ENCODE measurements at places on chromosomes 6 and 20.
A peak's percentile ranks its signal among the peaks of the same experiment; 100 is the strongest.

GRCh38 chr6:137365707-137366437, 128.3 kb downstream of the OLIG3 start:
- DNase-seq: no peak

- no peak for DNase-seq
These were observed 124.3 kb upstream of the TSHZ2 start for GRCh38 chr20:52847731-52848359.

DNA sequence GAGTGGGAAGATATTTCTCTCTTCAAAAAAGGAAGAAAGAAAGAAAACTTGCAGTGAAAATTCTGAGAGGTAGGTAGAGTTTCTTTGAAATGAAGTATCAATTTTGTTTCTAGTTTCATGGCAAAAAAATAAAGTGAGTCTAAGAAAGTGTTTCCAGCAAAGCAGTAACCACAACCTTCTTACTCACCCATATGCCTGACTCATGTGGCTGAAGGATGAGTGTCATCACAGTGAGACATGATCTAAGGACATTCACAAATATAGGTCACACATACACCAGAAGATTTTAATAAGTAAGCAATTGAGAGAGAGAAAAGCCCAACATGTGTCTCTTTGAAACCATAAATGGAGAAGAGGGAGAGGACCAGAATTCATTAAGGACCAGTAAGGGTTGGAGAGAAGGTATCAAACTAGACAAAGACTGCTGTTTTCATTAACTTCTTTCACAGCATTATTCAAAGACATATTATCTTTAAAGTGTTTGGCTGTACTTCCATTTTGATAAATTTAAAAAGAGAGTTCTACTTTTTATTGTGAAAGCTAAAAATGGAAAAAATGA, 169.5 kb downstream of the FRK start:
- no peak for DNase-seq

DNA sequence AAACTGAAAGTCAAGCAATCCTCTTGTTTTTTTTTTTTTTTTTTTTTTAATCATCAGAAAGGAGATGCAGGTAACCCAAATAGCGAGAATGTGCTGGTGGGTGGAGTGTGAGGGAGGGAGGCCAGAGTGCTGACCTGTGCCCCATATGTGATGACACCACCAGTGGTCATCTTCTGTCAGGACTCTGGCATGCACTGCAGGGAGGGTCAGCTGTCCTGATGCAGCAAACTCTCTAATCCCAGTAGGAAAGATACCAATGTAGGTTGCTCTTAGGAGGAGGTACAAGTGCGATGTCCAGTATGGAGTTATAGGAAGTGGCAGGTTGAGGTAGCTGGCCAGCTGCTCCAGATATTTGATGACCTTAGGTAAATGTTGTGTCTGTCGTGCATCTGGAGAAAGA, 2.8 kb upstream of the CST4 start:
- DNase-seq: no peak

DNA sequence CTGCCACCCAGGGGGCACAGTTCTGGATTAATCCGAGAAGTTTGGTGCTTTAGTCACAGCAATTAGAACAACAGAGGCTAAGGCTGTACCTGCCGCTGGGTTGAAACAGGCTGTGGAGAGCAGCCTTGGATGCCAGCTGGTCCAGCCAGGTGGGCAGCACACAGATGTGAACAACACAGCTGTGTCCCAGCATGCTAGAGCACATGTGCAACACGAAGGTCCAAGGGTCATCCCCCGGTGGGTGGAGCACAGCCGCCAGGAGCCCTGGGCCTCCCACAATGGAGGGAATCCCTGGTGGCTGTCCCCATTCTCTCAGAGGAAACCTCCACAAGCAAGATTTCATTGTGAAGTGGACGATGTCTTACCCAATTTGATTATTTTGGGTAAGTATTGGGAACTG, 99.2 kb upstream of the SYNDIG1 start:
- no peak for DNase-seq

- DNase-seq: no peak
These were observed 34.0 kb downstream of the BPIFB4 start for GRCh38 chr20:33113387-33113908.

GRCh38 chr20:36736451-36737182, 9.3 kb downstream of the NDRG3 start:
- DNase-seq: no peak

DNA sequence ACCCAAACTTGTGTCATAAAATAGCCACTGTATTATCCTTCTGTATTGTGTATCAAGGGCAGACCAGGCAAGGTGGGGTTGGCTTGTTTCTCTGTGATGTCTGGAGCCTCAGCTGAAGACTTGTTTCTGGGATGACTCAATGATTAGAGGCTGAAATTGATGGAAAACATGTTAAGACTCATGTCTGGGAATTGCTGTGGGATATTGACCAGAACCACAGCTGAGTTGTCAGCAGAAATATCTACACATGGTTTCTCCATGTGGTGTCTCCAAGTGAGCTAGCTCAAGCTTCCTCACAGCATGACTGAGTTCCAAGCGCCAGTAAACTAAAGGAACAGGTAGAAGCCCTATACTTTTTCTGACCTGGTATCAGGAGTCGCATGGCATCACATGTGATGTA, 128.5 kb upstream of the SYNDIG1 start:
- no peak for DNase-seq

DNA sequence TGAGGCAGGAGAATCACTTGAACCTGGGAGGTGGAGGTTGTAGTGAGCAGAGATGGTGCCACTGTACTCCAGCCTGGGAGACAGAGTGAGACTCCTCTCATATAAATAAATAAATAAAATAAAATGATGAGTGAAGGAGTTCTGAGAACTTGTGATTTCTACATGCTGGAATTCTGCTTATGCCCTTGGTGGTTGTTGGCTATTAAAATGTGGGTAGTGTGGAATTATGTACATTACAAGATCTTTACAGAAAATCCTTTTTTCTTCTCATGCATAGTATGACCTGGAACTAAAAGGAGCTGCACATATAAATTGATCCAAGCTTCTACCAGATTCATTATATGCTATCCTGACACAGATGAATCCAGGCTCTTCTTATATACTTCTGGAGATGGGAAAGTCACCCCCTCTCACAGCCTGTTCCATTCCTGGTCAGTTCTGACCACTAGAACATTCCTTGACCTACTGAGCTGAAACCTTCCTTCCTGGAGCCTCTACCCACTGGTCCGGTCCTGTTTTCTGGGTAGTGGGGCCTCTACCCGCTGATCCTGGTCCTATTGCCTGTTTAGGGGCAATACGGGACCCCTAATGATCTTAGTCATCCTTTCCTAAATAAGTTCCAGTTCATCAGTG, 37.7 kb upstream of the TAF8 start:
- no peak for DNase-seq

GRCh38 chr6:70353448-70353847, 50.6 kb upstream of the COL9A1 start:
- no peak for DNase-seq

- DNase-seq: no peak
These were observed 154.0 kb downstream of the LY86 start for GRCh38 chr6:6742535-6742934.

- no peak for DNase-seq
These were observed 3.5 kb upstream of the PRIM2 start for GRCh38 chr6:57313711-57314471.

DNA sequence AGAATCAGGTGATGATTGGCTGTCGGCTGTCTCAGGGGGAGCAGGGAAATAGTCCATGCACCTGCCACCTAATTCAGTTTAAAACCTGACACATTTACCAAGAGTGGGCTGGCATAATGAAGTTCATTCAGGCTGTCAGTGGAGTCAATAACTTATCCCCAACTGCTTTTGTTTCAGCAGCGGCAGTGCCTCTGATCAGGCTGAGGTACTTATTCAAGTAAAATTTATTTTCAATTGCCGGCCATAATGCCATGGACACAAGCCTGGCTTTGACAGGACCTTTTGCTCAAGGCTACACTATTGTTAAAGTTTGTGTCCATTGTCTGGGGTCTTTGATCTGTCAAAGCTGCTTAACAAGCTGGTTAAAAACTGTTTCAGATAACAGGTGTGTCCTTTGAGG, 20.6 kb downstream of the OLIG3 start:
- DNase-seq: no peak

DNA sequence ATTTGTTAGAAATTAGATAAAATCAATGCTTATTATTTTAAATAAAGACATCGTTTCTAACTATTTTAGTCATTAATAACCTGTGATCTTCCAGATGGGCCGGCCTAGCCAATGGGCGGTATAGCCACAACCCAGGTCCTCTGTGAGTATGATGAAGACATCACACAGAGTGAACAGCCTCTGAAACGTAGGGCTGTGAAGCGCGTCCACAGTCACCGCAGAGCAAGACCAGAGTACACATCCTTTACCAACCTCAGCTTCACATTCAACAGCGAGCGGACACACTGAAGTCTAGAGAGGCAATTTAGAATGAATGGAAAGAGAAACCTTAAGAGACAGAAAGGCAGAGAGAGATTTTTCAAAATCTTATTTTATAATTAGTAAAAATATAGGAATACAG, 125.0 kb upstream of the RPS6KA2 start:
- no peak for DNase-seq

- DNase-seq: no peak
These were observed 258.4 kb upstream of the FAM83B start for GRCh38 chr6:54588176-54588575.

DNA sequence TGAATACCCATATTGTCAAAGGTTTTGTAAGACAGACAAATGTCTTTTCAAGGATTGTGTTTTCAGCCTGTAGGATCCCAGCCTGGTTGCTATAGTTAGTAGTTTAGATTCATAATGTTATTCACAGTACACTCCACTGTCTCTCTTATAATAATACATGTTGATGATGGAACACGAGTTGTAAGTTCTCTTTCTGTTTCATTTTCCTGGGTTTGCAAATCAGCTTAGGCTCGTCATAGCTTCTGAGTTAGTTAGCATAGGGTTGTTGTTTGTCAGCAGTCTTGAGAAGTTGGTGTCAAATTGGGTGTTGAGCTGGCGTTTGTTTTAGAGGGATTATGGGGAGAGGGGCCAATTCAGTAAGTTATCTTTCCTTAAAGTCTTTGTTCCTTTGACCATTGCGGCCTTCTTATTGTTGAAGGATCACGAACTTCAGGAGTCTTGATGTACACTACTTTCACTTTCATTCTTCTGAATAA, 45.8 kb downstream of the QKI start:
- DNase-seq: peak; percentile 52

DNA sequence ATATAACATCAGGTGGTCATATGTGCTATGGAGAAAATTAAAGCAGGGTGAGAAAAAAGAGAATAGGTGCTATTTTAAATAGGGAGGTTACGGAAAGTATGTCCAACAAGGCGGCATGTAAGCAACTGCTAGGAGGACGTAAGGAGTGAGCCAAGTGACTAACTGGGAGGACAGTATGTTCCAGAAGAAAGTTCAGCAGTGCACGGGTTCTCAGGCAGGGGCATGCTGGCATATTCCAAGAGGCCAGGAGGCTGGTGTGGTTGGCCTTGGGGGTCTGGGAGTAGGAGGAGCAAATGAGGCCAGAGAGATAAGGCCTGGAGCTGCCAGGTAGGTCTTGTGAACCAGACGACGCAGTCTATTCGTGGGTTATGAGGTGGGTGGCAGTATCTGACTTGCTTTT, 112.4 kb downstream of the ARMC2 start:
- DNase-seq: no peak

Data from stimulated activated effector memory CD8-positive, alpha-beta T cell treated with anti-CD3 and anti-CD28 coated beads, Interleukin-12 subunit alpha, Interleukin-12 subunit beta, amount 100 ng/mL, for 72 hours (primary cell).